ENCODE measurements at places on chromosomes 2 and 18. TPM values are rescaled to one million over a fixed set of nuclear protein-coding genes. Genes with fewer than 3 reads are reported as not detected.

The HSBP1L1 gene
- total RNA-seq, result 3.9 TPM

The GPR35 gene
- 0.15 TPM for total RNA-seq

The MARCO gene
- not detected for total RNA-seq

The MOGAT1 gene
- total RNA-seq, result not detected

The ZNF892 gene
- total RNA-seq, result 9.6 TPM

The ITGB6 gene
- not detected for total RNA-seq

The HOXD1 gene
- total RNA-seq, result 4.3 TPM

The MTCL1 gene
- 25.2 TPM for total RNA-seq

The PRSS56 gene
- total RNA-seq, result not detected

Measured in epithelial cell of umbilical artery (primary cell).